NCI-H1105 (cell line): ENCODE measurements at places on chromosomes 7 and 10.

- no peak for DNase-seq
These were observed 41.5 kb downstream of the PRF1 start for GRCh38 chr10:70561070-70561469.

GRCh38 chr10:44978570-44979280 is at the start of gene DEPP1:
DEPP1 (minus strand) TSS chr10:44978809; CDS start chr10:44978030, 779 bp downstream.
- peak; percentile 69 for DNase-seq

GRCh38 chr7:157219154-157219553 is 80.4 kb downstream of the UBE3C start:
- DNase-seq = no peak

DNA sequence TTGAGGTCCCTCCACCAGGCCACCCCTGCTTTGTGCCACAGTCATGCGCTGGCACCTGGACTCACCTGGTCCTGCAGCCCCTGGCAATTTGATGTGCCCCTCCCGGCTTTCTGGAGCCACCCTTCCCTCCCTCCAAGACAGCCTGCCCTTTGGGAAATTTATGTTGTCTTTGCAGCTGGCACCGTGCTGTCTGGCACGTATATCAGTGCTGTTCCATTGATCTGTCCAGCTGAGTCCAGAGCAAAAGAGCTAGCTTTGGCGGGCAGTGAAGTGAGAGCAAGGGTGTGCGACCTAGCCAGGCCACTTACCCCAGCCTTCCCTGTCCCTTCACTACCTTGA is 5.7 kb downstream of the RARRES2 start:
- no peak for DNase-seq

DNA sequence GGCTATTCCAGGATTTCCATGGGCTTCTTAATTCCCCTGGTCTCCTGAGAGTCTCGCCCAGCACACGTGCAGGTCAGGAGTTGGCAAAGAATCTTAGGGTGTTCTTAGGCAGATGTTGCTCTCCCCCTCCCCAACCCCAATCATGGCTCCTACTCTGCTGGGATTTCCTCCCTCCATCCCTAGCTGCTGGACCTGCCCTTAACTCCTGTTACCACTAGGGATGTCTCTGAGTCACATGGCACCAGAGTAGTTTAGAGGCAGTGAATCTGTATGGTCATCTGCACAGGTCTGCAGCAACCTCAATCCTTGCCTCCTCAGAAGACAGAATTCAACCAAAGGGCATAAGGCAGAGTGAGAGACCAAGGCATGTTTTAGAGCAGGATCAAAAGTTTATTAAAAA is 51.8 kb upstream of the CHST3 start:
- no peak for DNase-seq

GRCh38 chr10:61888744-61889143 is 12.8 kb upstream of the ARID5B start:
- DNase-seq = no peak

GRCh38 chr10:19658622-19659233 is 157.5 kb upstream of the PLXDC2 start:
- DNase-seq = no peak

GRCh38 chr10:63886281-63887022 is 365.3 kb downstream of the REEP3 start:
- no peak for DNase-seq

GRCh38 chr7:85600395-85600794 is 413.5 kb upstream of the SEMA3D start:
- no peak for DNase-seq

GRCh38 chr10:124164264-124164663 is 70.9 kb upstream of the CHST15 start:
- DNase-seq = no peak
